ENCODE measurements at places on chromosomes 7 and 10.

- DNase-seq, result no peak
These were observed 123.7 kb downstream of the VIPR2 start for GRCh38 chr7:159020987-159021386.

DNA sequence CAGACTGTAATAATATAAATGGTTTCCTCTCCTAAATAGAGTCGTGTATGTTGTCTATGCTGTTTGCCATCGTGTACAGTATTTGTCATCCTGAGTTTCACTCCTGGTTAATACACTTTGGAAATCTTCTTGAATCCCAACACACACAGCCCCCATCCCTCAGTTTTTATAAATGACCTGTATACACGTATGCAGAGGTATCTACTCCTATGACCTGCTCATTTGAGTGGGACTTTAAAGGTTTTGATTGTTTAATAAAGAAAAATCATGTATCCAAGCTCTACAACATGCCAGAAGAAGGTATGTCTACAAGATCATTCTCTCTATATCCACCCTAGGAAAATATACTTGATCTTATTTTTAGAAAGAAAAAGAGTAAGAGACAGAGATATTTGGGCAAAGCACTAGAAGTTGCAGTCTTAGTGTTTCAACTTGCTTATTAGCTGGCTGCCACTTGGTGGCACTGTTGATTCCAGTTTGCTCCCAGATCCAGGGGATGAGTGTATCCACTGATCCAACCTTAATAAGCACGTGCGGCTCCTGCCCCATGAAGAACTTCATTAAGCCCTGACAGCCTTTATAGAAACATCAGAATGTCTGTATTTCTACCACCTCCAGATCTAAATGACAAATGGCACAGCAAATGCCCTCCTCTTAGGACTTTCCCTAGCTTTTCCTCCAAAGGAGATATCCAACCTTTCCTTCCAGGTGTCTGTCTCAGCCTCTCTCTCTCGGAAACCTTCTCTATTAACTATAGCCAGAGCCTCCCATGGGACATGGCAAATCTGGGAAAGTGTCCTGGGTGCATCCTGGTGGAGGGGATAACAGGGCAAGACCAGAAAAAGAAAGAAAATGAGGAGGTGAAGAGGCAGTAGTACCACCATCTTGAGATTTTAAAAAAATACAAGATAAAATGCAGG is 181.6 kb upstream of the NEBL start:
- no peak for DNase-seq

- DNase-seq, result no peak
These were observed 15.0 kb downstream of the CLRN3 start for GRCh38 chr10:127877699-127878098.

DNA sequence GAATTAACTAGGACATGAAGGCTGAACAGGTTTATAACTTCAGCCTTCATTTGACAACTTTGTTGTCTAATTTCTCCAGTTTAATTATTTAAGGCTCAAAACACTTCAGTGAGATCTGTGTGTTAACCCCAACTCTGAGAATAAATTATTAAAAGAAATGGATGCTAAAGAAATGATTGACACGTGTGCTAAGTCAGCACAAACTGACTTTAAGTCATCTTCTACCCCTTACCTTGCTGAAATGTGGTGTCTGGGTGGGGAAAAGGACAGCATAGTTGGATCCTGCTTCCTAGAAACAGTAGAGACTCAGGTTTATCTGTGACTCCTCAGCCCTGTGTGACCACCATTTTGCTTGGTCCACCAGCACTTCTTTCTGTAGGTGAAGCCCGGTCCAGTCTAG is 324.8 kb upstream of the NPSR1 start:
- no peak for DNase-seq

DNA sequence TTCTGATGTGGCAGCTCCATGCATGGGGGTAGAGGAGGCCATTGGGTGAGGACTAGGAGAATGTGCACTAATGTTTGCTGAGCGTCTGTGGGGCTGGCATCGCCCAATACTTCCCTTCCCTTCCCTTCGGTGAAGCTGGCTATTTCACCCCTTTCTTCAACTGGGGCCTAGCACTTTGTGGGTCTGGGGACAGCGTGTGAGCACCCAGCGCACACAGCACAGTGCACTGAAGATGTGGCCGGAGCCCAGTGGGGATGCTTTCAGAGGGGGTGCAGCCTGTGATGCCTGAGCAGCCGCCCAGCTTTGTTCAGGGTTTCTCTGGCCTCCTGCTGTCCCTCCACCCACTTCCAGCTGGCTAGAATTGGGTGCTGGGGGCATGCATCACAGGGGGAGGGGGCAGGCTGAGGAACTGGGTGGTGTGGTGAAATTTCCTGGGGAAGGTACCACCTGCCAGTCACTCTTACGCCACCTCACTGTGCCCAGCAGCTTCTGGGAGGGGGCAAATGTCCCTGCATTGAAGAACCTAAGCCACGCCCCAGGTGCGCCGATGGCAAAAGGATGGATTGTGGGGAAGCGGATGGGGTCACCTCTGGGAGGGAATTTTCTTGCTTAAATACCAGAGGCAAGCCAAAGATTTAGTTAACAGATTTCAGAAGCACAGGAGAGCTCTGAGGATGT is 45.5 kb downstream of the CLEC2L start:
- DNase-seq, result no peak

DNA sequence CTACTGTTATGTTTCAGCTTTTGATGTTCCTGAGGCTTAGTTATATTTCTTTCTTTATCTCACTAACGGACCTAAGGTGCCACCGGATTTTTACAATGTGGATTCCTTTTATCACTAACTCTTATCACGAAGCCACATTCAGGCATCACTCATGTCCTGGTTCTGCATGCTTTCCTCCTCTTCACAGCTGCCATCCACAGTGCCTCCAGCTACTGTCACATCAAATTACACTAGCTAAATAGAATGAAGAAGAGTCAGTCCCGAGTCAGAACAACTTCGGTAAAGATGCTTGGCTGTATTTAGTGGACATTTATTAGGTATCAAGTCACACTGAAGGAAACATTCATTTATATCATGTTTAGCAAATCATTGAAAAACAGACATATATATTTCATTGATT is 153.2 kb downstream of the NEBL start:
- DNase-seq, result no peak

DNA sequence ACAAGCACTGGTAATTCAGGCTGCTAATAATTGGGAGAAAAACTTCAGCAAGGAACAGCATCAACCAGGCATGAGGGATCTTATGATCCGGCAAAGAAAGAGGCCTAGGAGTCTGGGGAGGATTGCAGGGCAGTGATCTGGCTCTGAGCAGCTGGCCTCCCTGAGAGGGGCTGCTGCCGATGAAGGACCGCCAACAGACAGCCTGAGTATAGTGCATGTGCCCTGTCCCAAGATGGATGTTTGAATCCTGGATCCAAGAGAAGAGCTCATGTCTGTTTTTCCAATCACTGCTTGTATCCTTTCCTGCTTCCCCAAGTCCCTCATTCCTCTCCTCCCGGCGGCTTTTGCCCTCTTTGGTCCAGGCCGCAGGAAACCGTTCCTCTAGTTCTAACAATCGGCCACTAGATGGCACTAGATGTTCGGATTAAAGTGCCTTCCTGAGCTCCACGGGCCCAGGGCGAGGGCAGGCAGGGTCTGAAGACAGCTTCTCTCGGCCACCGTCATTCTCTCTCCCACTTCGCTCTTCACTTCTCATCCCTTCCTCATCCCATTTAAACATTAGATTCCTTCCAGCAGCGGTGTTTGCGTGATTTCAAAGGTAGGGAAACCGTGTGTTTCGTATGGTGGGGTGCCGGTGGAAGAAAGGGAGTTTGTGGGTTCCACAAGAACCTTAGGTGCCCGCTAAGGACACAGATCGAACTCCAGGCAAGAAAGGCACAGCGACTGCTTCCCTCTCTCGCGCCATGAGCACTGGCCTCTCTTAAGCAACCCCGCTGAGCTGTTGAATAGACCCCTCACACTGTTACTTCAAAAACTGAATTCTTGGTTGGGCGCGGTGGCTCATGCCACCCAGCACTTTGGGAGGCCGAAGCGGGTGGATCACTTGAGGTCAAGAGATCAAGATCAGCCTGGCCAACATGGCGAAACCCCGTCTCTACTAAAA is 82.4 kb downstream of the ADCYAP1R1 start:
- DNase-seq, result no peak

DNA sequence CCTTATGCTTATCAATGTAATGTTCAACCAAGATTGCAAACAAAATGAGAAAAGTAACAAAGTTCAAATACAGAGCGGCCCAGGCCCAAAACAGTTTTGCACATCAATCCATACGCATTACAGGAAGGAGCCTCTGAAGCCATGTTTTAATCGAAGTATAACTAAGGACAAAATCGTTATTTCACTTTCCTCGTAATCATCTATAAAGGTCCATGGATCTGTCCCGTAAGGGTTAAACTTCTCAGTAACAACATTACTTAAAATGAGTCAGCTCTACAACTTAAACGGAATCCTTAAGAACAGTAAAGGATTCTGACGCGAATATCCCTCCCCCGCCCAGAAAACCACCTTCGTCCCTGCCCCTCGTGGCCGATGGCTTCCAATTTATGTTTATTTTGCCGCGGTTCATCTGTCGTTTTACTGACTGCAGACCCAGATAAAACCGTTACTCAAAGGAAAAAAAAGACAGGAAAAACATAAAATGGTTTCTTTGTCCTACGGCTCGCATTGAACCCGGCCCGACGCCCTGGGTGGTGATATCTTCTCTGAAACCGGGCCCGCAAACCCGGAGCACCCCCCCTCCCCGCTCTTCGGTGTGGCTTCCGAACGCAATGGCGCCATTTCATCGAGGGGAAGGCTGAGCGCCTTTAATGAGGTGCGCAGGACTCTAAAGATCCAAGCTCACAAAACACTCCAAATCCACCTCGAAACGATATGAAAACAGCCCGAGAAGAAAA is 1.1 kb downstream of the HNRNPA2B1 start:
- DNase-seq, result peak; percentile 10

GRCh38 chr10:79066411-79067240 is 2.1 kb upstream of the ZMIZ1 start:
- no peak for DNase-seq

GRCh38 chr10:99812177-99812576 is 29.7 kb downstream of the ABCC2 start:
- DNase-seq, result no peak

DNA sequence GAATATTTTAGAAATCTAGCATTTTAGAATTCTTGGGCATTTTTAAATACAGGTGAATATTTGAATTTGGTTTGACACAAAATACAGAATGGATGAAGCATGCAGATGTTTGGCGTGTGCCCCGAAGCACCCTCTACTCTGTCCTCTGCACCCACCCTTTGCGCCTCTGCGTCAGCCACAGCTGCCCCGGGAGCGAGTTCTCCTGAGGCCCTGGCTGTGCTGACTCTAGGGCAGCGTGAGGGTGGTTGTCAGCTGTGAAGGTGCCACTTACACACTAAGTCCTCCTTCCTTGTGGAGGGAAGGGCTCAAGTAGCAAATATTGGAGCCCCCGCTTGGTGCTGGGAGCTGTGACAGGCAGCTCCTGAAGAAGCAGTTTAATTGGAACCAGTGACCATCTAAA is 48.4 kb downstream of the DAGLB start:
- no peak for DNase-seq

DNA sequence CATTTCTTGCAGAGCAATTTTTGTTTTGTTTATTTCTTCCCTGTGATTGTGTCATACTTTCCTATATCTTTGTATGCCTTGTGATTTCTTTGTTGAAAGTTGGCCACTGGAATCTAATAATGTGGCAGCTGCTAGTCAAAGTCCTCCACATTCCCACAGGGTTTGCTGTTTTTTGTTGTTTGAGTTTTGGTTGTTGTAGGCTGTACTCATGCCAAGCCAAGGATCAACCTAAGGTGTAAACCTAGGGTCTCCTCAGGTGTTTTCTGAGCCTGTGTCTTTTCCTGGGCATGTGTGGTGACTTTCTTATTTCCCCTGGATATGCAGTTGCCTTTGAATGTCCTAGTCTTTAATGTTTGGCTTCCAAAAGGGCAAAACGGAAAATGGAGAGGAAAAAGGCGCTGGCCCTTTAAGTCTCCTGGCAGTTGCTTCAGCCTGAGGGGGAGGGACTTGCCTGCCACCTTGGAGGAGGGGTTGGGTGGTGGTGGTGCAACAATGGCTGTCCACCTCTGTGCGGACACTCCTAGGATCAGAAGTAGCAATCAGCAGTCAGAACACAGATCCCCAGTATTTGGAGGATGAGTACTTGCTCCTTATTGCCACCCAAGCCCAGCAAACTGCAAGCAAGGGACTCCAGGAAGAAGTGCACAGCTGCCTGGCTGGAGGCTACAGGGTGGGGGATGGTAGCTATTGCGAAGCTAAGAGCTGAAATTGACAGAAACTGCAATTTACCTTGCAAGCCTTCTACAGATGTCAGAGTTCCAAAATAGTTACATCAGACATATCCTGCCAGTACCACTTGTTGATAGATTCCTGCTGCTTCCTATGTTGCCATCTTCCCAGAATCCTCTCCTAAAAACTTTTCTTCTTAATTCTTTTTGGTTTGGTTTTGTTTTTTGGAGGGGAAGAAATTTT is 5.6 kb upstream of the ZNF518A start:
- no peak for DNase-seq

GRCh38 chr10:100637785-100638184 is 102.0 kb downstream of the HIF1AN start:
- DNase-seq, result no peak

DNA sequence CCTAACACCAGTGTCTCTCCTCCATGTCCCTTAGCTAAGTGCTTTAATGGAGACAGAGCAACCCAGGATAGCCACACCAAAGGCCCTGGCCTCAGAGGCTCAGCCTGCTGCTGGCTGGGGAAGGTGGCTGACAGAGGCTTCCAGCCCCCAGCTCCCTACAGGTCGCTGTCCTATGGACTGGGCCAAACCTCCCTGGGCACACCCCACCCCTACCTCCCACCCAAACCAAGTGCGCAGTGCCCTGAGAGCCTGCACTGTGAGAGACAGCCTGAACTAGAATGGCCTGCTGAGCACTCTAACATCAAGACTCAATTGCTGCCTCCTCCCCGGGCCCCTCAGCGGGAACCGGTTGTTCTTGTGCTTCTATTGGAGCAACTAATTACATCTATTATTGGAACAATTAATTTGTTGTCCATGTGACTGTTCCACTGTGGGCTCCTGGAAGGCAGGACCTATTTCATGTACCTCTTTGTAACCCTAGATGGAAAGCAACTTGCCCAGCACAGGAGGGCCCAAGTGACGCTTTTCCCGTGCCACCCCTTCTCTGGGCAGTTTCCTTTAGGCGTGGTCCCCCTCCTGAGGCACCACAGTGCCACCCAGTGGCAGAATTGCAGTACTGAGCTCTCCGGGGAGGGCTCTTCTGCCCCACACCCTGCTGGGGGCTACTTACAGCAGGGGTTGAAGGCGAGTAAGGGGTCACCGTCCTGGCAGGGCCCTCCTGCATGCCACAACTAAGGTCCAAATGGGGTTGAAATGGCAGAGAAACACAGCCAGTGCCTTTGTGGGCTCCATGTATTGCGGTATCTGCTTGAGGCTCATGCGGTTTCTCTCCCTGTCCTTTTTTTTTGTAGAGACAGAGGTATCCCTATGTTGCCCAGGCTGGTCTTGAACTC is 63.7 kb upstream of the WAPL start:
- DNase-seq, result no peak

- DNase-seq, result no peak
These were observed 64.6 kb downstream of the SNX10 start for GRCh38 chr7:26356229-26356628.
